ENCODE measurements at places on chromosomes 6 and 20.

GRCh38 chr6:56683882-56684281 is 41.2 kb upstream of the DST start:
- no peak for DNase-seq

- DNase-seq: no peak
Measured at GRCh38 chr6:41650120-41650519, 11.9 kb downstream of the MDFI start.

DNA sequence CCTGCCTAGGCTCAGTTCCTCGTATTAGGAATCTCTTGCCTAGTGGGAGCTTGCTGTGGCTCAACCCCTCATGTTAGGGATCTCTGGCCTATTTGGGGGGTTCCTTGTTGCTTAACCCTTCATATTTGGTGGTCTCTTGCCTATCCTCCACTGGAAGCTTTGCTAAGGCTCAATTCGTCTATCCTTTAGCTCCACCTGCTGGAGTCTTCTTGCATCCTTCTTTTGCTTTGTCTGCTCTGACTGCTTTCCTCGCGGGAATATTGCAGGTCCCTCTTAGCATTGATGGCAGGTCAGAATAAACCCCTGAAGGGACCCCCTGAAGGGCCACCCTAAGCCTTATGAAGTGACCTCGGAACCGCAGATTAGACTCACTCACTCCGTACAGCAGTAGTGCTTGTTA is 203.0 kb upstream of the TBX18 start:
- DNase-seq: no peak

DNA sequence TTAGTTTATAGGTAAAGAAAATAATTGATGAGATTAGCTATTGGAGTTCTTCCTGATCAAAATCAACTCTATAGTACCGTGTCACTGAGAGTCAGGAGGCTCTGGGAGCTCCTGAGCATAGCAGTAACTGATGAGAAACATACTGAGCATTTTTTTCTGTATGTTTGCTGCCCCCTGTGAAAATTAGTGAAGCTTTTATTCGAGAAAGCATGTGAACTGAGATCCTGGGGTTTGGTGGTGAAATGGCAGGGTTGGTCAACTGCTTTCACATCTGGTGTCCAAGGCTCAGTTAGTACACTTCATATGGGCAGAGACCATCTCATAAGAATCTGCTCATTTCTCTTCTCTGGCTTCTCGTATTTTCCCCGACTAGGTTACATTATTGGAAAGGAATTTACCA is 4.1 kb upstream of the ABT1 start:
- DNase-seq: no peak

GRCh38 chr6:71034563-71035345 is 77.9 kb upstream of the B3GAT2 start:
- DNase-seq: no peak

- DNase-seq: no peak
Measured at GRCh38 chr20:48799328-48800105, 28.3 kb downstream of the PREX1 start.

DNA sequence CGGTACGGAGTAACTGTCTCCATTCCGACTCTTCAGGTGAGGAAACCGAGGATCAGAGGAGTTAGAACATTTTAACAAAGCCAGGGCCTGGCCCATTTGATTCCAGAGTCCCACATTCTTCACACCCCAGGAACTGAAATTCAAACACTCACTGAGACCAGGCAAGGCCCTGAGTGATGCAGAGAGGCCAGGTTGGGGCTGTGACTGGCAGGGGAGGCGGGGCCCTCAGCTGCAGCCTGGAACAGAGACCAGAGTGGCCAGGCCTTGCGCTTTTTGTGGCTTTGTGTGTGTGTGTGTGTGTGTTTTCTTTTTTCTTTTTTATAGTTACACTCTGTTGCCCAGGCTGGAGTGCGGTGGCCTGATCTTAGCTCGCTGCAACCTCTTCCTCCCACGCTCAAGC is 57.2 kb downstream of the BCAS4 start:
- DNase-seq: no peak

- no peak for DNase-seq
Measured at GRCh38 chr6:36712816-36713215, 15.2 kb downstream of the RAB44 start.

DNA sequence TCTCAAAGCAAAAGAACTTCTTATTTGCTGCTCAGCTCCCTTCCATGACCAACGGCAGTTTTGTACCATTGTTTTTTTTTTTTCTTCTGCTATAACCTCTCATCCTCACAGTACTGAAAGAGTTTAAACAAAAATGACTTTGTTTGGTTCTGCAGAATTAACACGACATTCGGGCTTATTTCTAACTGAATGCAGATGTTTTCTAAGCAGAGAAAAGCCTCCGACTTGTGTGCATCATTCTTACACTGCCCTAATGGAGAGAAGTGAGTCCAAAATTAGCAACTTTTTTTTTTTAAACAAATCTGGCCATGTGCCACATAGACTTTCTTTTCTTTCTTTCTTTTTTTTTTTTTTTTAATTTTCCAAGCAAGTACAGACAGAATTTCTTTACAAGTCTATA is 382.7 kb downstream of the HDGFL1 start:
- DNase-seq: no peak

- no peak for DNase-seq
Measured at GRCh38 chr20:59148701-59149493, 14.7 kb upstream of the ZNF831 start.

DNA sequence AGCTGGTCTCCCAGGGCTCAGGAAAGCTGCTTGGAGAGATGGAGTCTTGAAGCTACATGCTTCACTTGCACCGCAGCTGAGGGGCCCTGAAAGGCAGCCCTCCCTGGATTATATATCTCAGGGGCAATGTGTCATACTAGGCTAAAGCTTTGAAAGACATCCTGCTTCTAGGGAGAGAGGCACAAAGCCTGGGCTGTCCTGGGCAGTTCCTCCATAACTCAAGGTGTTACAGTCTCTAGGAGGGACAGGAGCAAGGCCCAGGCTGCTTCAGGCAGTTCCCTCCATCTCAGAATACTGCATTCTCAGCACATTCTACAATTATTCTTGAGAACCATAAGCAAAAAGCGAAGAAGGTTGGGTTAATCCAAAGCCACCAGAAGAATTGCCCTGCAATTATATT is 22.0 kb upstream of the TXNDC5 start:
- DNase-seq: no peak

DNA sequence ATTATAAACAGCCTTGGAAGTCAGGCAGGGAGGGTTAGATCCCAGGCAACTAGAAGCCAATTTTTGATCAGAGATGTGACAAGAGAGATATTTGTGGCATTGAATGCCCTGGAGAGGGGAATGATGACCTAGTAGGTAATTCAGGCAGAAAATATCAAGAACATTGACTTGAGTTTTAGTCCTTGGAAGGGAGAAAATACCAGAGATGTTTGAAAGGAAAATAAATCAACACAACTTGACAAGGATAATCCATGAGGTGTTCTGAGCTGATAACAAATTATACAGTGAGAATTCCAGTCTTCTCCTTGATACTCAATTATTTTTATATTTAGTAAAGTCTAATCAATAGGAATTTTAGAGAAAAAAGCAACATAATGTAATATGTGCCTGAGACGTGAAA is 10.6 kb upstream of the MARCKS start:
- DNase-seq: no peak

DNA sequence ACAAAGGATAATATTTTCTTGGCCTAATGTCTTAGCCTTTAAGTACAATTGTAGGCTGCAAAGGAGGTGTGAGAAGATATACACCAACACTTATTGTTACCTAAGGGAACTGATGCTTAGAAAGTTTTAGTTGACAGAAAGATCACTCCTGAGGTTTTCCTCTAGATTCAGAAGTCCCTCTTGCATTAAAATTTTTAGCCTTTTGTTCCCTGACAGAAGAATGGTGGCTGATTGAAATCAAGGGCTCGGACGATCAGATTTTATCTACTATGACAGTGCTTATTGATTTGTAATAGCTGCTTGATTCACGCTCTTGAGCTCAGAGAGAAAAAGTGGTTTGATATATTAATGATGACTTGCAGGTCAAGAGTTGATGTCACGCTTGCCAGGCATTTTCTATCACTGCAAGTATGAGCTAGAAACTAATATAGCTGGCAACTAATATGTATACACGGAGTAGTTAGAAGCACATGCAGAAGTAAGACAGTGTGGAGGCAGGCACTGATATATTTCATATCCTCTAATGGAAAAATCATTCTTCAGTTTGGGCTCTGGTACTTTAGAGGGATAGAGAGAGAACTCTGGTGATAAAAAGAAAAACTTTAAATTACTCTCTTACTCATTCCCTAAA is 246.6 kb upstream of the ID4 start:
- no peak for DNase-seq

DNA sequence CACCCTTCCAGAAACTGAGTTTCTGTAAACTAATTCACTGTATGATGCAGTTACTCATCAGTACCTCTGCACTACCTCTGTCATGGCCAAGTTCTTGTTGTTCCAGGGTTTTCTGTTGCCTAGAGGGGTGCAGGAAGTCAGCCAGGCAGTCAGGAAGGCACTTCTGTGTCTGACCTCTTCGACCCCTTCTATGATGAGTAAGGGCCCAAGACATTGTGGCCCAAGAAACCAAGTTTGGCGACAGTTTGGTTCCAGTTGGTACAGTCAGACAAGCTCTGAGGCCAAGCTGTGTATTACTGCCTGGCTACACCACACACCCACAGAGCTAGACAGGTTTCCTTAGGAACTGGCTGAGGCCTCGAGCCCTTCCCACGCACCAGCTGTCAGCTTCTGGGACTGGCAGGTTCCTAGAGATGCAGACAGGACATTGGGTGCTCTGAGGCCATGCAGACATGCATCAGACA is 41.2 kb downstream of the TRAF3IP2 start:
- DNase-seq: no peak

DNA sequence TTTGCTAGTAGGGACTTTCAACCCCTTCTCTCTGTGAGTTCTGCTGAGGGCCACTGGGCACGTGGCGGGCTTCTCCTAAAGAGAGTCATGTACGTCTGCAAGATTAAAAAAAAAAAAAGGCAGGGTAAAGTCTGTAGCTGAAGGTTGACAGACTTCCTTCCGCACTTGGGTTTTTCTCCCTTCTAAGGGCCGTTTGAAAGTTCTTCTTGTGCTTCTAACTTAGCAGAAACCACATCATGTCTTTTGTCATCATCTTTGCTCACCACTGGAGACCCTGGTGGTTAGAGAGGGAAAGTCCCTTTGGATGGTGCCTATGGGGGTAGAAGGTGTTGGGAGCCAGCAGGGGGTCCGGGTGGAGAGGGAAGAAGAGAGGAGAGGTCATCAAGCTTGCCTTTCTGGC is 31.4 kb downstream of the PRDM1 start:
- peak; percentile 42 for DNase-seq

GRCh38 chr6:106396426-106397220 is 36.1 kb downstream of the CRYBG1 start:
- DNase-seq: no peak
